ENCODE measurements at places on chromosomes 5 and 9.

DNA sequence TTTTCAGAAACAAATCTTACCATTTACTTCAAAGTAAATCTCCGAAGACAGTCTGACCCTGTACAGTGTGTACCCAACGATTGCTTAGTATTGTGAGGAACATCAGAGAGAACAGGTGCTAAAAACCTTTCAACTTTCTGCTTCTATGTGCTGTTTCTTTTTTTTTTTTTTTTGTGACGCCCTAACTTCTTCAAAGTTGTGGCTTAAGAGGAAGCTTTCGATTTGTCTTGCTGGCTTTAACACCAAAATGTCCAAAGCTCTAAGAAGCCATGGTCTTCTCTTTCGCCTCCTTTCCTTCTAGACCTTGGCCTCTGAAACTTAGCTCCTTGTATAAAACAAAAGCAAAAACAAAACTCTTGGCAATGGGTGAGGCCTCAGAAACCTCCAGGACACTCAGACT is 1.2 kb downstream of the TNFSF8 start:
- no peak for DNase-seq

- no peak for DNase-seq
Measured at GRCh38 chr5:40688996-40689395, 9.3 kb downstream of the PTGER4 start.

- no peak for DNase-seq
Measured at GRCh38 chr9:100637787-100638186, 59.9 kb downstream of the CAVIN4 start.

GRCh38 chr9:84697509-84698114 is 28.1 kb downstream of the NTRK2 start:
- DNase-seq, result no peak

GRCh38 chr5:1667648-1668140 is 131.9 kb downstream of the MRPL36 start:
- no peak for DNase-seq

GRCh38 chr5:116922532-116922931 is 347.9 kb upstream of the SEMA6A start:
- DNase-seq, result no peak

DNA sequence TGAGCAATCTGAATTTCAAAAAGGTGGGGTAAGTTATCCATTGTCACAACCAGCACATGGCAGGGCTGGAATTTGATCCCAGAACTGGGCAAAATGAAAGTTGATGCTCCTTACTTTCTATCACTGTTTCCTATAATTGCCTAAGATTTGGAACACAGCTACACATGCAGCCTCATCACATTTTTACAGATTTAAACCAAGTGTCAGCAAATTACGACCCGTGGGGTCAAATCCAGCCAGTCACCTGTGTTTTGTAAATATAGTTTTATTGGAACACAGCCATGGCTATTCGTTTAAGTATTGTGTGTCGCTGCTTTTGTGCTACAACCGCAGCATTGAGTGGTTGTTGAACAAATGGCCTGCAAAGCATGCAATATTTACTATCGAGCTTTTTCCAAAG is 94.3 kb downstream of the SREK1 start:
- DNase-seq, result no peak

- no peak for DNase-seq
Measured at GRCh38 chr5:153558957-153559356, 68.5 kb downstream of the GRIA1 start.

Data from NCI-H1048 (cell line).